ENCODE measurements at places on chromosomes 2 and 18.

DNA sequence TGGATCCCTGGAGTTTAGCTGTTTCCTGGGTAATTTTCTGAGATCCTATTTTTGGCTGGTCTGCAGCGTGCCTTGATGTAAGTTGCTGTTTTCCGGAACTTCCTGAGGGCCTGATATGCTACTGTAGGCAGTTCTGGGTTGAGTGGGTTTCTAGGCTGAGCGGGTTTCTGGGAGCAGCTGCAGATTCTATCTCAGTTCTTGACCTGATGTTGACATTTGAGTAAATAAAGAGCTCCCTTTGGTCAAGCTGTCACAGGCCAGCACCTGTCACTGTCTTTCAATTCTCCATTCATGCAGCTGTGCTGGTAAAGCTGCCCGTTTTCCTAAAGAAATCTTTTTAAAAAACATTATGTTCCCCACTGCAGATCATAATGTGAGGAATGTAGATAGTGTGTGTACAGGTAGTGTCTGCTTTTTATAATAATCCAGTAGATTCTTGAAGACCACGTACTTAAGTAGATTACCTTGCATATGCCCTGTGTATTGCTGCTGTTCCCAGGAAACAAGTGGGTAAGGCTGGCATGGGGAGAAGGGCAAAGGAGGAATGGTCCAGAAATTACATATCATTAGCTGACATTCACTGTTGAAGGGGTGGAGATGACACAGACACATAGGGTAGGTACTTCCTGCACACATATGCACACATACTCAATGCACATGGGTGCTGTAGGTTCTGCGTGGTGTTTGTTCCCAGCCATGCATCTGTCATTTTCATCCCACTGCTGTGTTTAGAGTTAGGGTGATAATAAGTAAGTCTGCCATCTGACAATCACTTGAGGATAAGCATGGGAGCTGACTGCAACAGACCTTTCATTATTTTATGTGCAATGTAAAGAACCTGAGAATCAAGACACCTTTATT is 25.9 kb downstream of the CD28 start:
- no peak for DNase-seq

- no peak for DNase-seq
These were observed 55.4 kb upstream of the ZNF396 start for GRCh38 chr18:35432565-35433001.

GRCh38 chr2:172253190-172254052 is 150.7 kb upstream of the DLX2 start:
- peak; percentile 36 for DNase-seq

DNA sequence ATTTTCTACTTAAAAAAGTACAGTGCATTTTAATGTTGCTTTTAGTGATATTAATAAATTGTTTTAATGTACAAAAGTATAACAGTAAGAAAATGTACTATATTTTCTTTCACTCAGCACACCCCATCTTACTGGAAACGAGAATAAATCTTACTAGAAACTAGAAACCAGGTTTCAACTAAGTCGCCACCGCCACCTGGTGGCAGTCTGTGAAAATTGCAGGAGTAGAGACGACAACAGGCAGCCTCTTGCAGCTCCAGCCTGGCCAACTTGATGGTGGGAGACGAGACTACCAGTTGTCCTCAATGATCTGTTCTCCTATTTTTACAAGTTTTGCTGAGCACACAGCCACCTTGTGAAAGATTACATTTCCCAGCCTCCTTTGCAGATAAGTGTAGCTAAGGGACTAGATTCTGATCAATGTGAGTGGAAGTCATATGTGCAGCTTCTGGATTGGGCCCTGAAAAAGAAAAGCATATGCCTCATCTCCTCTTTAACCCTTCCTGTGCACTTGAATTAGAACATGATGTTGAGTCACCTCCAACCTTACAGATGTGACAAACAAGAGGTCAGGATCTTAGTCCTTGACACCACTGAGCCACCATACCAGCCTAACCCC is 8.7 kb downstream of the OTOF start:
- DNase-seq = peak; percentile 51

DNA sequence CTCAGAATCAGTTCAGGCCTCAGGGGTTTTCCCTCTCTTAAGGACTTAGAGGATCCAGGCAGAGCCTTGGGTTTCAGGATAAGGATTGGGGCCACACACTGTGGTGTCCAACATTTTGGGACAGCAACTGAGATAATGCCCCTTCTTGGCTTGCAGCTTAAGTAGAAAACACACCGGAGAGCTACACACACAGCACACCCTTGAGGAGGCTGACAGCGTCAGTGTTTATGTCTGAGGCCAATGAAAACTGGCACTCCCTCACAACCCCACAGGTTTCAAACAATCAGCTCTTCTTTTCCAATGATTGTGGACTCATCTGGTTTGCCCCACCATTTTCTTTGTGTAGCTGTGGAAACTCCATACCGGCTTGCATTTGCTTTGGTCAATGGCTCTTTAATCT is 257.7 kb downstream of the CDCA7 start:
- no peak for DNase-seq

GRCh38 chr2:134181219-134181618 is 72.7 kb upstream of the MGAT5 start:
- DNase-seq = no peak

- no peak for DNase-seq
These were observed 34.9 kb downstream of the HDAC4 start for GRCh38 chr2:239365782-239366435.

Measured in stimulated activated CD4-positive, alpha-beta T cell treated with anti-CD3 and anti-CD28 coated beads, TNF-alpha, amount 100 ng/mL, for 1 hour (primary cell).